Hepatocyte (in vitro differentiated cells): ENCODE measurements at places on chromosomes 1 and 21. TPM values are rescaled to one million over a fixed set of nuclear protein-coding genes. Genes with fewer than 3 reads are reported as not detected.

Gene MIGA1
- total RNA-seq = 17.9 and 18.1 TPM in 2 replicates

DNA sequence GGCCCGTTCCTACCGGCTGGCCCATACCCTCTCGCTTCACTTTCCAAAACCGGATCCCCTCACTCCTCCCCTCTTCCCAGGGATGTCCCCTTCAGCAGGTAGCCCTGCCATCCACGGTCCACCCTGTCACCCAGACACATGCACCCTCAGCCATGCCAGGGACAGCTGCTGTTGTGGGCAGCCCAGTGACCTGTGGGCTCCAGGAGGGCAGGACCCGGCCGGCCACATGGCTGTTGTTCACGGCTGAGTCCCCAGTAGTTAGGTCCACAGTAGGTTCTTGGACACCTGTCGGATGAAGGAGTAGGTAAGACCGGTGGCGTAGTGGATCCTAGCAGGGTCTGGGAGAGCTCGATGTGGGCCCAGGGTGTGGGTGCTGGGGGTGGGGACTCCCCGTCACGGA is 12.5 kb downstream of the SPSB1 start:
- DNase-seq = no peak

- peak; percentile 66 for DNase-seq
Observed at GRCh38 chr1:27643600-27644368, 8.8 kb upstream of the FGR start.

- DNase-seq = no peak
Observed at GRCh38 chr1:199982606-199983005, 44.9 kb upstream of the NR5A2 start.

DNA sequence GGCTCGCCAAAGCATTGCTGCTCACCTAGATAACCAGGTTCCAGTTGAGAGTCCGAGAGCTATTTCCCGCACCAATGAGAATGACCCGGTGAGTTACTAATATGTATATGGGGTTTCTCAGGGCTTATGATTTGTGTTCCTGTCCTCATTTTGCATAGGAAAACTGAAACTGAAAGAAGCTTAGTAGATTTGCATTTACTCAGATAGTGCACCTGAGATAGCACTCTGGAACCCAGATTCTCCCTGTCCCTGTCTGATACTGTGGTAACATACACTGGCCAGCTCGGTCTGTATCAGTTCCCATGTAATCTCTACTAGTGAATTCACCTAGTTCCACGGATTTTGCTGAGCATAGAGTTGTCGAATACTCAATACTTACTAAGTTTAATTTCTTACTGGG is 28.1 kb downstream of the DAP3 start:
- DNase-seq = no peak

Gene OR6K3
- total RNA-seq = not detected in 2 replicates

GRCh38 chr1:34976384-34977209 is 8.6 kb downstream of the TMEM35B start:
- DNase-seq = no peak

Gene PCNX2
- total RNA-seq = 10.0 and 11.0 TPM in 2 replicates

DNA sequence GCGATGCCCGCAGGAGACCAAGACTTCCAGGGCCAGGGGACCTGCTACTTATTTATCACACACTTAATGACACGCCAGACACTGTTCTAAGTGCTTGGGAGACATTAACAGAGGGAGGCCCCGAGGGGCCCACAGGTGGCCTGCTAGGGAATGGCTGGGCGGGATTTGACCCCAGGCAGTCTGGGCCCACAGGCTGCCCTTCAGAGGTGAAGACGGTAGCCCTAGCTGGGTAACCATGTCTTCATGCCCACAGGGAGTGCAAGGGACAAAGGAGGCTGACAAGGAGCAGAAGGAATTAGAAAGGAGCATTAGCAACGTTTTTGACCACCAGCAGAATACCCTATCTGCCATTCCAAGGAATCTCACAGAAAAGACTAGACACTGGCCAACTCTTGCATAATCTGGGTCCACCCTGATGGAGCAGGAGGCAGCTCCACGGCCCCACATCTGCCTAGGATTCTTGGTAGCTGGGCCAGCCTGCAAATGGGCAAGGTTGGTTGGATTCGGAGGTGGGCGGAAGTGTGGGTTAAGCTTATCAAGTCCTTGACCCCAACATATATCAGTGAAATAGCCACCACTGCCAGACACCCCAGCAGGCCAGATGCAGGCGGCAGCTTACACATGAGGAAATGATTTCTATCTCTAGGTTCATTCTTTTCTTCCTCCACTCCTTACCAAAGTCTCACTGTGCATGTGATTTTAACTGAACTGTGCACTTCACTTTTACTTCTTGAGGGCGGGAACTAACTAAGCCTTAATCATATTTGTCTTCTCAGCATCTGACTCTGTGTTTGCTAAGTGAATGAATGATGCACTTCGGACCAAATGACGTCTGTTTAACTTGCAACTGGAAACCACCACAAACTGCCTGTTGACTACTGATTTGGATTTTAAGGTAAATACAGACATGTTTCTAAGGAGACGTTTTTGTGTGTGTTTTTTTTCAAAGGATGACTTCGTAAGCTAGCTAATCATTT is 3.4 kb upstream of the ETS2 start:
- peak; percentile 77 for DNase-seq

GRCh38 chr1:186188736-186189135 is 186.3 kb downstream of the TPR start:
- DNase-seq = no peak

- DNase-seq = peak; percentile 76
Observed at GRCh38 chr1:113981962-113982931, 3.0 kb downstream of the OLFML3 start.

Gene RNU1-2
- total RNA-seq = under 0.01 TPM in 2 replicates

GRCh38 chr21:36381841-36382589 is 3.2 kb upstream of the CHAF1B start:
- DNase-seq = no peak

DNA sequence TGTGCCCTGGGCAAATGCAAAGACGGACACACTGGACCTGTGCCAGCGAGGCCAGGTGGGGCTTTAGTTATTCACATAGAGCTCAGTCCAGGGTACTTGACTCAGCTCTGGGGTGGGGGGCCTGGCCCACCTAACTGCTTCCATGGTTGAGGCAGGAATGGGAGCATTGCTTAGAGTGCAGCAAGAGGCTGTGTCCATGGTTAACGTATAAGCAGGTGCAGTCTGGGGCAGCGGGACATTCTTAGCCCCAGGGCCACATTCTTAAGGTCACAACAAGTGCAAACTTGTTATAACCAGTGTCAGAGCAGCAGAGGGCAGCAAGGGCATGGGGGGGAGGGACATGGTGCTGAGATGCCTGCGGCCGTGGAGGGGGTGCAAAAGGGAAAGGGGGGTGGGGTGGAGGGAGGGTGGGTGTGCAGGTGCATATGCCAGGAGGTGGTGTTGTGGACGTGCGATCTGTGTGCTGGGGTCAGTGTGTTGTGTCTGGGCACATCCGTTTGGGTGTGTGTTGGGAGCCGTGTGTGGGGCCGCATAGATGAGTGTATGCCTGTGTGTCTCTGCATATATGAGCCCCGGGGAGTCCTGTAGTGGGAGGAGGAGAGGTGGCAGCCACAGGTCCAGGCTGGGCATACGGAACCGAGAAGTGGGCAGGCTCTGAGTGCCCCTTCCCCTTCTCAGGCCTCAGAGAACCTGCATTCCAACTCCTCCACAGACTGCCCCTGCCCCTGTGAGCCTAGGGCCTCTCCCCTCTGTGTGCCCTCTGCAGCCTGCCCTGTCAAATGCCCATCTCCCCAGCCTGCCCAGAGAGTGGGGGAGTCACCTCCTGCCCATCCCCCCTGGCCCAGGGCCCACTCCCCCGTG is 8.4 kb downstream of the KCNJ10 start:
- no peak for DNase-seq

GRCh38 chr1:211236633-211237320 is 22.4 kb upstream of the RCOR3 start:
- no peak for DNase-seq

- DNase-seq = peak; percentile 28
Observed at GRCh38 chr1:31297277-31298247, 730 bp downstream of the ZCCHC17 start.

Gene SNX7
- total RNA-seq = 43.3 and 76.1 TPM in 2 replicates

Gene FCRL6
- total RNA-seq = not detected in 2 replicates

- no peak for DNase-seq
Observed at GRCh38 chr1:201774224-201774982, 54.6 kb upstream of the IPO9 start.

DNA sequence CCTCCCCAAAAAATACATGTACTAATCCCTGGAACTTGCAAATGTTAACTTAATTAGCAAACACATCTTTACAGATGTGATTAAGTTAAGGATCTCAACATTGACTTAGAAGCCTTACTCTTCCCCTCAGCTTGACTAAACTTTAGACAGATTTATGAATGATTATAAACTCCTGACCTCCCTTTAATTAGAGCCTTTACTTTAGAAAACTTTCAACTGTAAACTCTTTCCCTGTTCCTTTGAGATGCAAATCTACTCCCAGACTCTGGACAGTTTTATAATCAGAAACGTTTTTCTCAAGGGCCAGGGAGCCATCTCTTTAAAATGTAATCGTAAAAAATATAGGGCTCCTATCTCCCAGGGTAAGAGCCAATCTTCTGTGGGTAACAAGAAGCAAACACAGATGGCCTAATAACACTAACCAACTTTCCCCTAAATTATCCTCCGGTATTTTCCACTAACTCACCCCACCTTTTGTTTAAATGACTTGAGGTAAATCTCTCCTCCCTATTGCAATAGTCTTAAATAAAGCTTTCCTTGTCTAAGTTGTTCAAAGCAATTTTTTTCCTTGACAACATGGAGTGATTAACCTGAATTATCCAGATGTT is 284.1 kb downstream of the BRINP3 start:
- DNase-seq = no peak

Gene RNU1-1
- under 0.01 TPM in 2 replicates for total RNA-seq

- peak; percentile 73 for DNase-seq
Observed at GRCh38 chr1:201877877-201878401, 10.8 kb upstream of the SHISA4 start.

GRCh38 chr1:101587741-101588140 is 350.9 kb downstream of the S1PR1 start:
- peak; percentile 49 for DNase-seq

Gene CDA
- 2.1 and 3.2 TPM in 2 replicates for total RNA-seq

GRCh38 chr1:32989160-32990050 is 24.8 kb upstream of the RNF19B start:
- DNase-seq = no peak

Gene BLACAT1
- total RNA-seq = 0.40 and 0.48 TPM in 2 replicates

DNA sequence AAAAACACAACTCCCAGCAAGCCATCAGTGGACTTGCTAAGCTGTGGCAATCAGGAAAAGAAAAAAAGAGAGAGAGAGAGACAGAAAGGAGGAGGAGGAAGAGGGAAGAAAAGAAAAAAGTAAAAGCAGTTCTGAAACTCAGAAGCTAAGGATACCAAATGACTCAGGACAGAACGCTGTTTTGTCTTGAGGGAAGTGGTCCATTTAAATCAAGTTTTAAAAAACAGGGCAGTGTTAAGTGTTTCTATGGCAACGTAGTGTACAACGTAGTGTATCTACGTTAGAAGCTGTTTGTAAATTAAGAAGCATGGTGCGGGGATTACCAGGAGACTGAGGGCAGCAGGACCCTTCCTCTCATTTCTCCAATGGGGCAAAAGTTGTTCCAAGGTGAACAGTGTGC is 5.8 kb downstream of the ADORA3 start:
- no peak for DNase-seq

DNA sequence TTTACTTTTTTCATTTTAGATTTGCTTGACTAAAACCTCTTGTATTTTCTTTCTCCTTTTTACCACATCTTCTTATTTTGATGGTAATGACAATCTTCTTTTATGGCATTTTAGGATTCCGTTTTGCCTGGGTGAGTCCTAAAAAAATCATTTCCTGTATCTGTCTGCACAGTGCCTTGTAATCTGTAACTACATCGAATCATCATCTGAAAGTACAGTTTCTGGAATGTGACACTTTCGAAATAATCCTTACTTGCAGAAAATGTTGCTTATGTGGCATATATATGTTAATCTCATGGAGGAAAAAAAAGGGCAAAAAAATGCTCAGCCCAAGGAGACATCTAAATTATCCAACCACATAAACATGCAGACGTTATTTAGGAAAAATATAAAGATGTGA is 29.0 kb downstream of the GREM2 start:
- no peak for DNase-seq

DNA sequence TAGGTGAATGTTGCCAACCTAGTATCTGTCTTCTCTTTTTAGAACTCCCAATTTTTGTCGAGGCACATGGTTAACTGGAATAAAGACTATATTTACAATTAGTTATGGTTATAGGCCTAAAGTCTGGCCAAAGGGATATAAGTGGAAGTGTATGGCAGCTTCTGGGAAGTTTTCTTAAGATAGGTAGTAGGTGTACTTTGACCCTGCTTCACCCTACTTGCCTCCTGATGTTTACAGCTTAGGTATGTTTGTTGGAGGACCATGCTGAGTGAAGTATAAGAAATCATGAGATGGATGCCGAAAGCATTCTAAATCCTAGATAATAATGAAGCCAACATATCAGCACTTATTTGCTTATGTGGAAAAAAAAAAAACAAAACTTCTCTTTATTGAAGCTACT is 272.1 kb downstream of the S1PR1 start:
- DNase-seq = no peak

DNA sequence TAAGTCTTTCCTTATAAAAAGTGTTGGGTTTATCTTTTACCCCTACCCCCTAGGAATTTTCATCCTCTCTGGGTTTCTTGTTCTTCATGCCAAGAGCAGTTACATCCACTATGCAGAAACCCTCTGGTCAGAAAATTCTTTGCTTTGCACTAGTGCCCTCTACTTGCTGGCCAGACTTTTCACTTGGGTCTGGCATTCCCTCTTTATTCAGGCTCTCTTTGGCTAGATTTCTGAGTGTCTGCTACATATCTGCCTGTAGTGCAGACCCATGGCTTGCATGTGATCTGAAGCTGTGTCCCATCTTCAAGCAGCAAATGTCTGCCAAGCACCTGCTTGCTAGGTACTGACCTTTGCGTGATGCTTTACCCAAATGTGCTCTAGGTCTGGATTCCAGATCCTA is 237.0 kb downstream of the GPATCH2 start:
- DNase-seq = peak; percentile 37

DNA sequence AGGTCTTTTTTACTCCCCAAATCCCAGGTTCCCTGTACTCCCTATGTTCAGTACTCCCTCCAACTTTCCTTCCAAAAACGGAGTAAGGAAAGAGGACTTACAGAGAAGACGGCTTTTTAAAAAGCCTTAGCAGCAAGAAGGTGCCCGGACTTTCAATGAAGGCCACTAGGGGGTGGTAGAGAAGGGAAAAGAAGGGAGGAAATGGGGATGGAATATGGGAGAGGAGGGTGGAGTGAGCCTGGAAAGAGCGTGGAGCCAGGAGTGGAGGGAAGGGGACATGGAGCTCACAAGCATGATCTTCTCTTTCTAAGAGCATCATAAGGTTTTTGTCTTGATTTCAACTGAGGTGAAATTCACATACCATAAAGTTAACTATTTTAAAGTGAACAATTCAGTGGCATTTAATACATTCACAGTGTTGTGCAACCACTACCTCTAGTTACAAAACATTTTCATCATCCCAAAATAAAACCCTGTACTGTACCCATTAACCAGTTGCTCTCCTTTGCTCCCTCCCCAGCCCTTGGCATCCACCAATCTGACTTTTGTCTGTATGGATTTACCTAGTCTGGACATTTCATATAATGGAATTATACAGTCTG is 129.9 kb downstream of the ZNF281 start:
- peak; percentile 67 for DNase-seq
